ENCODE measurements at places on chromosomes 7 and 10. TPM values are rescaled to one million over a fixed set of nuclear protein-coding genes. Genes with fewer than 3 reads are reported as not detected.
A peak's percentile ranks its signal among the peaks of the same experiment; 100 is the strongest.

Gene VENTX
- total RNA-seq, result not detected

Gene TUBAL3
- not detected for total RNA-seq

Gene INHBA
- not detected for total RNA-seq

GRCh38 chr7:16078076-16078952 is 343.0 kb downstream of the CRPPA start:
- H3K4me3 ChIP-seq, result no peak overlapping the region
- H3K27ac ChIP-seq, result no peak overlapping the region
- no peaks in the 10 kb centered on the region for H3K4me1 ChIP-seq
- no peaks in the 10 kb centered on the region for H3K27me3 ChIP-seq

DNA sequence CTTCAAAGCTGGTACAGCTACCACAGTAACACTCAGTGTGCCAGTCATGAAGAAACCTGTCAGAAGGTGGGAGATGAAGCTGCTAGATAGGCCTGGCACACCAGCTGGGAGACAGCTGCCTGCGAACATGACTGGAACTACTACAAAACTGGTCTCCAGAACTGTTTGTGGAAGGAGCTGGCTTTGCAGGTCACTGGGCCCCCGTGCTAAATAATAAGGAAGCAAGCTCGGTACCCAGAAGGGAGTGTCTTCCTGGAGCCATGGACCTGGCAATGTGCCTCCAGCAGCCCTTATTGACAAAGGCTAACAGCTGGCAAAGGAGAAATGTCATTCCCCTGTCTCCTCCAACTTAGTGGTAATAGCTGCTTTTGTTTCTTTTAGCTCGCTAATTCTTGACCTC is 1217.6 kb upstream of the LRRN3 start:
- no peak for DNase-seq
- H3K4me1 ChIP-seq, result no peaks in the 10 kb centered on the region
- no peak overlapping the region for H3K4me3 ChIP-seq
- no peaks in the 10 kb centered on the region for H3K36me3 ChIP-seq

- H3K4me1 ChIP-seq, result peaks cover 28% of the 10 kb centered on the region
- H3K27ac ChIP-seq, result no peak overlapping the region
These were observed 2.4 kb upstream of the UBE3C start for GRCh38 chr7:157136372-157136771.

- H3K4me3 ChIP-seq, result no peak overlapping the region
- DNase-seq, result no peak
- H3K36me3 ChIP-seq, result peaks cover 47% of the 10 kb centered on the region
- no peaks in the 10 kb centered on the region for H3K4me1 ChIP-seq
- H3K27me3 ChIP-seq, result no peaks in the 10 kb centered on the region
These were observed 63.3 kb downstream of the SND1 start for GRCh38 chr7:127715272-127715671.

- DNase-seq, result peak; percentile 25
- no peaks in the 10 kb centered on the region for H3K4me1 ChIP-seq
- H3K27ac ChIP-seq, result no peak overlapping the region
- H3K27me3 ChIP-seq, result no peaks in the 10 kb centered on the region
These were observed 23.5 kb downstream of the CPEB3 start for GRCh38 chr10:92267343-92267742.

DNA sequence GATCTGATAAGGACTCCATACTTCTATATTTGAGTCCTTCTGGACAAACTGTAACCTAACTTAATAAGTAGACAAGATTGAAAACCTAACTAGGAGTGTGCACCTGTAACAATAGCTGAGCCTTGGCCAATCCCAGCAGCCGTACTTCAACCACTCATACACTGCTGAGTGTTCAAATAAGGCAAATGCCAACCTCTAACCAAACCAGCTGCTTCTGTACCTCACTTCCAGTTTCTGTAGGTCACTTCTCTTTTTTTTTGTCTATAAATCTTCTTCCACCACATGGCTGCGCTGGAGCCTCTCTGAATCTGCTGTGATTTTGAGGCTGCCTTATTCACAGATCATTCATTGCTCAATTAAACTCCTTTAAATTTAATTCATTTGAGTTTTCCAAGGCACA is 753.2 kb downstream of the DNAJB9 start:
- no peak overlapping the region for H3K4me3 ChIP-seq
- no peak for DNase-seq
- no peaks in the 10 kb centered on the region for H3K27me3 ChIP-seq
- no peaks in the 10 kb centered on the region for H3K4me1 ChIP-seq
- no peak overlapping the region for H3K27ac ChIP-seq

DNA sequence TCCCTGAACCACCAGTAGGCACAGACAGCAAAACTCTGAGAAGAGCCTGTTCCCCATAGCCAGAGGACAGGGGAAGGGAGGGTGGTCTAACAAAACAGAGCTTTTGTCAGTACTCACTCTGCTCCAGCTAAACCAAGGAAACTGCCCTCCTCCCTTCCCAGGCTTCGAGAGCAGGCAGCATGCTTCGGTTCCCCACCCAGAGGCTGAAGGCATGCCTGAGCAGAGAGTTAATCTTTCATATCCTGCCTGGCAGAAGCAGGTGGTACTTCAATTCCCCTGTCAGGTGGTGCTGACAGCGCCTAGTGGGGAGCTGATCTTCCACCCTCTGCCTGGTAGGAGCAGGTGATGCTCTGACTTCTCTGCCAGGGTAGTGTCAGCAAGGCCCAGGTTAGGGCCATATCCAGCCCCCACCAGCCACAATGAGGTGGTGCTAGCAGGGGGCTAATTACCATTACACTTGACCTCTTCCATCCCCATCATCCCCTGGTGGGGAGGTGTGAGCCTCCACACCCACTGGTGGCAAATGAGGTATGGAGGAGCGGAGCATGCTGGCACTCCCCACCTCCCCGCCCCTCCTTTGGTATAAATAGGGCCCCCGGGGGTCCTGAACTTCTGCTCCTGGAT is 35.1 kb downstream of the SDK1 start:
- peaks cover 20% of the 10 kb centered on the region for H3K27me3 ChIP-seq
- no peak for DNase-seq
- no peaks in the 10 kb centered on the region for H3K36me3 ChIP-seq

DNA sequence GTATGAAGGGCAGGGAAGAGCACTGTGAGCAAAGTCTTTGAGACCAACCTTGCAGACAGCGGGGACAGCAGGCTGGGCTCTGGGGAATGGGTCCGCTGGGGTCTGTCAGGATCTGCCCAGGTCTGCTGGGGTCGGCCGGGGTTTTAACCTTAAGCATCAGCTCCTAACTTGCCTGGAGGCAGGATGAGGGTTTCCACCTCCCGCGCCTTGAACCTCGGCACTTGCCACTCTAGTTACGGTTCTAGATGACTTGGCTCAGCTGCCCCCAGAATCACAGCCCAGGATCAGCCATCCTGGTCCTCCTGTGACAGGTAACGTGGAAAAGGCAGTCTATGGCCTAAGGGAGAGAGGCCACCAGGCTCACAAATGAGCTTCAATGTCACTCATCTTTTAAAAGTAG is 50.4 kb upstream of the CACUL1 start:
- peaks cover under 1% of the 10 kb centered on the region for H3K27me3 ChIP-seq
- no peak overlapping the region for H3K4me3 ChIP-seq
- no peak for DNase-seq
- H3K36me3 ChIP-seq, result no peaks in the 10 kb centered on the region
- no peaks in the 10 kb centered on the region for H3K4me1 ChIP-seq

GRCh38 chr10:124550293-124551034 is 88.8 kb downstream of the LHPP start:
- no peaks in the 10 kb centered on the region for H3K27me3 ChIP-seq
- H3K4me3 ChIP-seq, result no peak overlapping the region
- no peak overlapping the region for H3K27ac ChIP-seq
- peaks cover under 1% of the 10 kb centered on the region for H3K4me1 ChIP-seq
- no peak for DNase-seq

All from CD4-positive, CD25-positive, alpha-beta regulatory T cell (primary cell).